ENCODE measurements at places on chromosomes 6 and 20.

DNA sequence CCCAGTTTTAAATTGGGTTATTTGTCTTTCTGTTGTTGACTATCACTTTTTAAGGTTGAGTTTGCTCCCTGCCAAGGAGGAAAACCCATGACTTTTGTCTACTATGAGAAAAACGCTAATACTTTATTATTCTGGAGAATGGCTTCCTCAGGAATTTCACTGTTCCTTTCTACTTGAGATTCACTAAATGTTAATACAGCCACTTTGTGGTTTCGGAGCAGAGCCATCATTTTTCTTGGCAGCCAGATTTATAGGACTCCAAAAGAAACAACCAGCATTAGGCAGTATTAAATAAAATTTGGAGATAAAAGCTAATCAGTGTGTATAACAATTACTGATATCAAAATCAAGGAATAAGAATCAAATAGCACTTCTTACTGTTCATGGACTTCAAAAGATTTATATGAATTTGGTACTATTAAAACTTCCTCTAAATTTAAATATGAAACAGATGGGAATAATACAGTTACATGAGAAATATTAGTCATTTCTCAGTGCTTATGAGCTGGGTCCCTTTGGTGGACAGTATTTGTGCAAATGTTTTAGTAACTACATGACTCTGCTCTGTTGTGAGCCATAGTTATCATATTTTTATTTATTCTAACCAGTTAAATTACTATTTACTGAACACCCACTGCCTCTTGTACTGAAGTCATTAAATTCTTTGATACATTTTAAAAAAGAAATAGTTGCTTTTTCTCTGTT is 64.1 kb upstream of the FBXO30 start:
- DNase-seq: peak; percentile 23

GRCh38 chr6:127342946-127343808 is at the start of gene ECHDC1:
Gene ECHDC1 (minus strand): TSS chr6:127343609. CDS start chr6:127331028, 12,581 bp downstream.
- peak; percentile 73 for DNase-seq

DNA sequence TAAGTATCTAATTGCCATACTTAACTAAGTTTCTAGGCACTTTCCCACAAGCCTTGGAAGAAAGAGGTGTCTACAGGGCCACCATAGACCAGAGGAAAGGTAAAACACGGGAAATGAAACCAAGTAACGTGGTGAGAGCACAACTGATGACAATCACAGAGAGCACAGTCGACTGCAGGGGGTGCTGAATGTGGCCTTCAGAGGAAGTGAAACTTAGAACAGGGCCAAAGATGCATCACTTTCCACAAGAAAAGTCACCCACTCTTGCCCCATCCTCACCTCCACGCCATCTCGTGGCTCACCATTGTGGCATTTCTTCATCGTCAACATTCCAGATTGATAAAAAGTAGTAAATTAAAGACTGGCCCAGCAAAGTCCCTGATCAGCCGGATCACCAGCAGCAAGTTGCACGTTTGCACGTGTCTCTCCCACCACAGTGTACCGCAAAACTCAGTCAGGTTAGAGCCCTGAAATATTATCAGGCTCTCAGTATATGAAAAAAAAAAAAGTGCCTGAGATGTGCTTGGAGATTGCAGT is 31.4 kb downstream of the HIVEP2 start:
- no peak for DNase-seq

DNA sequence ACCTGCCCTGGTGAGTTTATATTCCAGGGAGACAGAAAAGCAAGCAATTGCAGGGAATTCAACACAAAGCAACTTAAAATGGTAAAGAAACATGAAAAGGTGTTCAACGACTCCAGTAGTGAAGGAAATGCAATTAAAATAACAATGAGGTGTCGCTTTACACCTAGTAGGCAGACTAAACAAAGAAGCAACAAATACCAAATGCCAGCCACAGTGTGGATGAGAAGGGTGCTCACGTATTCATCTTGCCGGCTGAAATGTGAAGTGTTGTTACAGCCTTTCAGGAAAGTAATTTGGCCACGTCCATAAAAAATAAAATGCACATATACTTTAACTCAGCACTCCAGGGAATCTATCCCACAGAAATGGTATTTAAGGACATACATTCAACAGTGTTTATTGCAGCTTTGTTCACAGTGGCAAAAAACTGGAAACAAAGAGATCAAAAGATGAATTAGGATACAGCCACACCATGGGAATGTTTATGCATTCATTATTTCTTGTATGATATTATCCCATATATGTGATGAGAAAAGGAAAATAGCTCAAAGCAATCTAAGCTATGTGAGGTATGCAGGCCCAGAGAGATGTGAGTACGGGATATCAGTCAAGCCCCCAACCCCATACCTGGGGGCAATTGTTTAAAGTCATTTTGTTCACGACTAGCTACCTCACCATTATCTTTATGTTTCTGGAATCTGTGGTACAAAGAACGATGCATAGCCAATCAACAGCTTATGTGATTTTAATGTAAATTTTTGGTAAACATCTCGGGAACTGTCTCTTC is 266.0 kb upstream of the SOX4 start:
- DNase-seq: no peak

DNA sequence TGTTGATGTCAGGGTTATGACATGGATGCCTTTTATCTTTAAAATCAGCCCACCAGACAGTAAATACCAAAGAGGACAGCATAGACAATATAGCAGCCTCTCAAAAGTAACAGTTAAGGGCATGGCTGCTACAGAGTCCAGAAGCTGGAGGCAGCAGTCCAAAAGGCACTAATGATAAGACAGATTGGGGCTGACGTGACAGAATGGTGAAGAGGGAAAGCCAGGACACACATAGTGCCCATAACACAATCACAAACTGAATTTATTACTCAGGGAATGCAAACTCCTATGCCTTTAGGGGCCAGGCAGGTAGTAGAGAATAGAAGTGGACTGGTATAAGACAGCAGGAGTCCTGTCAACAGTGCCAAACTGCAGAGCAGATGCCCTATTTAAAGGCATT is 40.7 kb downstream of the TP53INP2 start:
- no peak for DNase-seq

- peak; percentile 76 for DNase-seq
Observed at GRCh38 chr6:37051138-37052026, 45.9 kb downstream of the FGD2 start.

DNA sequence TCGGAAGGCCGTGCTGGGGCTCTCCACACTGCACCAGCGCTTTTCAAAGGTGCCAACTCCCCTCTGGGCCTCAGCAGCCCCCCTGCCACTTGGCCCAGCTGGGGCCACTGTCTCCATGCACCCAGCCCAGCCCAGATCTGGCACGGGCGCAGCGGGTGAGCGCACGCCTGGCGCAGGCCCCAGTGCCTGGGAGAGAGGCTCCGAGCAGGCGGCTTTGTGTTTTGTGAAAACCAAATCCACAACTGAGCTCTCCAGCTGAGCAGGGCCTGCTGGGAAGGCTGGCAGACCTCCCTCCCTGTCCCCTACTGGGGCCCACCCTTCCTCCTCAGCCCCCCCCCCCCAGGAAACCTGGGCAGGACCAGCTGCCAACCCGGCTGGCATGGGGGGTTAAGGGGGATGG is 17.0 kb downstream of the MDGA1 start:
- no peak for DNase-seq

DNA sequence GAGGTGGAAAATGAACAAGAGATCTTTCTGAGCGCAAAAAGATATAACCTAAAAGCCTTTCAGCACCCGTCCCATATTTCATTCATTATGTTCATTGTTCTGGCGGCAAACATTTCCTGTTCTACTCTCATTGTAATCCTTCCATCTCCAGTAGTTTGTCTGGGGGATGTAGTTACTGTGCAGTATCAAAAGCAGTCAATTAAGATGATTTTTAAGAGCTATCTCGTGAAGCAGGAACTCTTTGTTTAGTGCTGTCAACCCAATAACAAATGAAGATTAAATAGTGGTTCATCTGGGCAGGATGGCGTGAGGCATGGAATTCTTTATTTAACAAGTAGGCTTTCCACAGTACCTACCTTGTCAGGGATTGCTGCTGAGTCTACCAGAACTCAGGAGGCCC is 876.7 kb downstream of the HACE1 start:
- no peak for DNase-seq

GRCh38 chr20:1631309-1632151 is 11.7 kb upstream of the SIRPB1 start:
- no peak for DNase-seq

GRCh38 chr6:157328108-157328692 is 4.9 kb upstream of the TMEM242 start:
- DNase-seq: no peak

GRCh38 chr20:42085366-42085765 is 467.2 kb upstream of the CHD6 start:
- no peak for DNase-seq

DNA sequence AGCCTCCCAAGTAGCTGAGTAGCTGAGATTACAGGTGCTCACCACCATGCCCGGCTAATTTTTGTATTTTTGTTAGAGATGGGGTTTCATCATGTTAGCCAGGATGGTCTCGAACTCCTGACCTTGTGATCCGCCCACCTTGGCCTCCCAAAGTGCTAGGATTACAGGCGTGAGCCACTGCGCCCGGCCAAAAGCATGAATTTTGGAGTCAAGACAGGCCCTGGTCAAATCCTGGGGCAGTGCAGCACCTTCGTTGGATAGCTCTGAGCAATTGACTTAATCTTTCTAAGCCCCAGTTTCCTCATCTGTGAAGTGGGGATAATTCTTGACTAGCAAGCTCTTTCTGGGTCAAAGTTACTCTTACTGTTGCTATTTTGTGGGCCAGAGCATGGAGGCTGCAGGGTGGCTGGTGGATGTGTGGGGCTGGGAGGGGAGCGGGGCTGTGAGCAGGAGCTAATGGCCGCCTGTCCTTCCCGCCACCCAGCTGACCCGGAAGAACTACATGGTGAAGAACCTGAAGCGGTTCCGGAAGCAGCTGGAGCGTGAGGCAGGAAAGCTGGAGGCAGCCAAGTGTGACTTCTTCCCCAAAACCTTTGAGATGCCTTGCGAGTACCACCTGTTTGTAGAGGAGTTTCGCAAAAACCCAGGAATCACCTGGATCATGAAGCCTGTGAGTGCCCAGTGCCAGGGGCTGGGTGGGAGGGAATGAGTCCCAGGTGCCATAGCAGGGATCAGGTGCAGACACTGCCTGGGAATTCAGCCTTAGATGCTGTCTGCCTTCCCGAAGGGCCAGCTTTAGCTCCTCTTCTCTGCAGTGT is 39.0 kb downstream of the TTLL9 start:
- DNase-seq: no peak

GRCh38 chr6:72954716-72955115 is 270.6 kb downstream of the KHDC1L start:
- peak; percentile 35 for DNase-seq

DNA sequence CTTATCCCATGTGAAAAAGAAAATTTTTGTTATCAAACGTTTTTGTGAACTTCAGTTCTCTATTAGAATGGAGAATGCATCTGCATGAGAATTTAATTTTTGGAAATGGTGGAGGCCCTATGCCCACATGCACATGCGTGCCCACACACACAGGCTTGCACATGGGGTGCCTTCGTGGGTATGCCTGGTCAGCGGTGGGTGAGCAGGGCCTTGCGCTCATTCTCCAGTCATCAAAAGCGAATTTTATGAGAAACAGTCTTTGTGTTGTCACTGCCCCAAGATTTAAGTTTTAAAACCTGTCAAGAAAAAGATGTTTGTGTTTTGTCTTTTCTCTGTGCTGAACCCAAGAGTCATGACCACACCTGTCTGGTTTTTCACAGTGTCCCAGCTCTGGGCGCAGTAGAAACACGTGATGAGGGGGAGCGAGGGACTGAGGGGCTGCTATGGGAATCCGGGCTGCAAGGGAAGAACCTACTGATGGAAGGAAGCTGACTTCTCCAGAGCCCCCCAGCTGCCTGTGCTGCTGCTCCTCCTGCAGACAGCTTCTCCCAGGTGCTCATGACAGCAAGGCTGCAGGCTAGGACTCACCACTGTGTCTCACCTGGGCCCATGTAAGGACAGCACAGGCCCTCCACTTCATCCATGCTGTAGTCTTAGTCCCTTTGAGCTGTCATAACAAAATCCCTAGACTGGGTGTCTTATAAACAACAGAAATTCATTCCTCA is 153.6 kb downstream of the SYCP2 start:
- DNase-seq: no peak

DNA sequence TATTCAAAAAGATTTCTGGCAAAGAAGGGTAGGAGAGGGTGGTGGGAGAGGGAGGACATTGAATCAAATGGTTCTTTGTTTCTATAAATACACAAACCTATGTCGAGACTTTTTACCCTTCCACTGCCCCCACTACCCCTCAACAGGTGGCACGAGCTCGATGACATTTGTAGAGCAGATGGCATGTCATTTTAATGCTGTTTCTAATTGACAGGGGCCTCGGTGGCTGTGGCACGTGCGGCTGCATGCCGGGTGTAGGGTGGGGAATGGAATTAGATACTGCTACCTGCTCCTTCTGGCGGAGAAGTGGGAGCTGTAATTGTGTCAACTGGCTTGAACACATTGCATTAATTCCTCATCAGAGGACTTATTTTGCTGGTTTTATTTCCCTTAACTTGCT is 29.1 kb upstream of the SASH1 start:
- no peak for DNase-seq

- no peak for DNase-seq
Observed at GRCh38 chr6:40398034-40398691, 189.0 kb downstream of the LRFN2 start.

DNA sequence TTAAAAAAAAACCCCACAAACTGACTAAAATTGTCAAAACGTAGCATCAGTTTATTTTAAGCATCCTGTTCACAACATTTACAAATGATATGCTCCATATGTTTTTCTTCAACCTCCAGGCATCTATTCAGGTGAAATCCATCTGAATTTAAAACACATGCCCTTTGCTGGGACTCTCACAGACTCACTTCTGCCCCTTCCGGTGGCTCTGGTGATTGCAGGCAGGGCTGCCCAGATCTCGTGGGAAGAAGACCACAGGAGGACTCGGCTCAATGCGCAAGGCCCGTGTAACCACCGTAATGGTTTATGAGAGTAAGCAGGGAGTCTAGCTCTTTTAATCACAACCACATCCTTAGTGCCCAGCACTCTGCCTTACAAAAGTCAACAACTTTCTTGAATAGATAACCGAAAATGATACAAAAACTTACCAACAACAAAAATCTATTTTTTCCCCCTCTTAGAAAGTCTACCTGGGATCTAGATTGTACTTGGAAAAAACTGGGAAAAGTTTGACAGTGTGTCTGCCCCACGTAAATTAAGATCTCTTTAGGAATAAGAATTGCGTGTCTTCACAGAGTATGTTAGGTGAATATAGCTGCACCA is 139.1 kb downstream of the KIF16B start:
- peak; percentile 18 for DNase-seq

DNA sequence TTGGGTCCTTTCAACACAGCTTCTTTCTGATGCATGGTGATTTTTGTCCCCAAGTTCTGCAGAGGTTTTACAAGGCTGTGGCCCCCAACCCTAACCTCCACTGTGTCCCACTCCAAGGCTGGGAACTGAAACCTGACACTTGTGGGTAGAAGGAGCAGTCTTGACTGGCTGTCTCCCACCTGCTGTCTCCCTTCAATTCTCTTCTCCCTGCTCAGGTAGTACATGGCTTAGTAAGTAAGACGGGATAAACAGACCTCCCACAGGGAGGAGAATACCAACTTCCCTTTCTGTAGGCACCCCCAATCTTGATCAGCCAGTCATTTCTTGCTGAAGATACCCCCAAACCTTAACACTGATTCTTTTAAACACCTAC is 25.0 kb downstream of the TGM6 start:
- no peak for DNase-seq

GRCh38 chr6:159065759-159066329 is 21.1 kb upstream of the TAGAP start:
- DNase-seq: no peak
